GM13977 (cell line): ENCODE measurements at places on chromosomes 3 and 15.

DNA sequence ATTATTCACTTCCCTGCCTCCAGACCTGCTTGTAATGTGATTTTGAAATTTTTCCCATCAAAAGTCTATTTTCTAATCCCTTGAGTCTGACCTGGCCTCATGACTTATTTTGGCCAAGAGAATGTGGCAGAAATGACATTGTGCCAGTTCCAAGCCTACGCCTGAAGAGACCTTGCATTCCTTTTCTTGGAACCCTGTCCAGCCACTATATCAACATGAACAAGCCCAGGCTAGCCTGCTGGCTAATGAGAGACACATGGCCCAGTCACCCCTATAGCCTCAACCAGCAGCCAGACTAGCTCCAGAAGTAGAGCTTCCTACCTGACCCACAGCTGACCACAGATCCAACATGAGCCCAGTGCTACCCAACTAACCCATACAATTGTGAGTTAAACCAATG, 121.1 kb upstream of the ACP3 start:
- no peak for DNase-seq

GRCh38 chr3:170076715-170077238, 39.0 kb downstream of the GPR160 start:
- DNase-seq, result no peak

DNA sequence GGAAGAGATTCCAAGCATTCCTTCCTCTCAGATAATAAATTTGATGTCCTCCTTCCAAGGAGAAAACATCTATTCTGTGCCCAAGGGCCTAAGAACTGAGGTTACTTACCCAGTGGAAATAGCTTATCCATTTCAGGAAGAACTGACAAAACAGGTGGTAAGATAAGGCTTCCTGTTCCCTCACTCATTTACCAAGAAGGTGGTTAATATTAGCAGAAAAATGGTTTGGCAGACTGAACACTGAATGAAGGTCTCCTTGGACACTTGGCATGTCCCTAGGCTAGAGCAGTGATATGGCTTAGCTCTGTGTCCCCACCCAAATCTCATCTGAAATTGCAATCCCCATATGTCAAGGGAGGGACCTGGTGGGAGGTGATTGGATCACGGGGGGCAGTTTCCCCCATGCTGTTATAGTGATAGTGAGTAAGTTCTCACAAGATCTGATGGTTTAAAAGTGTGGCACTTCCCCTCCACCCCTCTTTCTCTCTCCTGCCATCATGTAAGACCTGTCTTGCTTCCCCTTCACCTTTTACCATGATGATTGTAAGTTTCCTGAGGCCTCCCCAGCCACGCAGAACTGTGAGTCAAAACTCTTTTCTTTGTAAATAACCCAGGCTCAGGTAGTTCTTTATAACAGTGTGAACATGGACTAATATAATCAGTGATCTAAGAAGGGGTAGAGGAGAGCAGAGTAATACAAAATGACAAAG, 127.4 kb downstream of the ST8SIA2 start:
- no peak for DNase-seq

- DNase-seq, result no peak
Measured at GRCh38 chr3:144593881-144594280, 622.3 kb downstream of the DIPK2A start.

- no peak for DNase-seq
Measured at GRCh38 chr3:73326396-73326795, 264.9 kb downstream of the EBLN2 start.

DNA sequence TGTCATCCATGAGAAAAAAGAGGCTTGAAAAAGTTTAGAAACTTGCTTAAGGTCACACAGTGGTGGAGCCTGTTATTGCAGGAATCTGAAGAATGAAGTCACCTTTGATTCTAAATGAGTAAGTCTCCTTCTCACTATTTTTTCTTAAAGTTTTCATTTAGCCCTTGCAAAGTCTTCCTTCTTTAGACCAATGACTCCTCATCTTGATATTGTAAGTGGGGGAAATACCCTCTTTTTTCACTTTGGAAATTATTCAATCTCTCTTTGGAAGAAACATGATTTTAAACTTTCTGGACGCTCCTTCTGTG, 787 bp upstream of the SLMAP start:
- DNase-seq, result peak; percentile 54

DNA sequence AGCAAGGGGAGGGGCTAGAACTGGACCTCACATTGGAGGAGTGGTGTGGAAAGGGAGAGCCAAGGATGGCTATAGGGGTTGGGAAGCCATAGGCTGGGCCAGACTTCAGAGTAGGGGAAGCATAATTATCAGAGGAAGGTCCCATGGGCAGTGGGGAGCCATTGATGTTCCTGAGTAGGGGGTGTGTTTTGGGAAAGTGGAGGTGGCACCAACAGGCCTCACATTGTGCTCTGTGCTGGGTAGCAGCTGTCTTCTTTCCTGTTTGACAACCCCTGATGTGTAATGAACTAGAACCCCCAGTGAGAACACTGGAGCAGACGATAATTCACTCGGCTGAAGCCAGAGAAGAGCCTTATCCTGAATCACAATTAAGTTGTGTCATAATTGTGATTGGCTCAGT, 41.2 kb downstream of the SLC6A11 start:
- DNase-seq, result no peak

- no peak for DNase-seq
Measured at GRCh38 chr15:65806397-65806796, 14.3 kb upstream of the DENND4A start.

DNA sequence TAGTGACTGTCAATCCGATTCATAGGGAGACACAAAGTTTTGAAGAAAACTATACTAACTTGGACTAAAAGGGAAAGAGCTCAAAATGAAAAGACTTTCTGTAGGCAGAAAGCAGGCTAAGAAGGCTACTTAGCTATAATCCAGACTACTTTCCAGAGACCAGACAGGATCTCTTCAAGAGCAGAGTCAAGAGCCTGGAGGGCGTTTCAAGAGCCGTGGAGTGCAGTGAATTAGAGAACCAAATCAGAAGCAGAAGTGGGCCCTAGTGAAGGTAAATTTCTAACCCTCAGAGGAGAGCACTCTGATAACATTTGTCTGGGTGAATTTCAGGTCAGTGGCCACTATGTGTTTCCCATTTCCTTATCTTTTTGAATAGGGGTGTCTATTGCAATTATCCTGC, 76.4 kb downstream of the CGGBP1 start:
- DNase-seq, result no peak

DNA sequence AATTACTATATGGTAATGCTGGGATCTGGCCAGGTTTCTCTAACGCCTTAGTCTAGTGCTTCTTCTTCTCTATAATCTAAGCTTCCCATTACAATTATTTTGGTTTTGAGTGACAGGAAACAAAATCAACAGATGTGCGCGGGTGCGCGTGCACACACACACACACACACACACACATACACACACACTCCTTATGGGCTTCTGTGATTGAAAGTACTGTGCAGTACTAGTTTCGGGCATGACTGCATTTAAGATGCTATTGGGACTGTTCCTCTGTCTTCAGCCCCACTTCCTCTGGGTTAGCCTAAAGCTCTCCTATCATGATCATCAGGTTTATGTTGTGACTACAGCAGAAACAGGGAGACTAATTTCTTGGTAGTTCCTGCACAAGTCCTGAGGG, 32.2 kb downstream of the EPHB1 start:
- no peak for DNase-seq

DNA sequence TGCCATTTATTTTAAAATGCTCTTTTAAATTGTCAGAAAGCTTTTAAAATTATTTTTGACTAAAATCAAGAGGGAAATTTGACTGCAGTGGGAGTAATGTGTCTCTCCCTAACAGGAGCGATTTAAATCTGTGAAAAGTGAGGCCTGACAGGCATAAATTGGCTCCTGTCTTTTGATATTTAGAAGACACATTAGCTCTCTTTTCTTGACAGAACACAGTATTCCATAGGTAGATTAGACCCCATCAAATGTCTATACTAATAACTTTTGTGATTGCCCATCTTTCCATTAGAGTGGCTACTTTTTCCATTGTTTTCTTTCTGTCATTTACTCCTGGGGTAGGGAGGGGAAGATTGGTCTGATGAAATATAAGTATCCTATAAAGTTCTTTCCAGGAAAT, 866.3 kb downstream of the ROBO1 start:
- no peak for DNase-seq

DNA sequence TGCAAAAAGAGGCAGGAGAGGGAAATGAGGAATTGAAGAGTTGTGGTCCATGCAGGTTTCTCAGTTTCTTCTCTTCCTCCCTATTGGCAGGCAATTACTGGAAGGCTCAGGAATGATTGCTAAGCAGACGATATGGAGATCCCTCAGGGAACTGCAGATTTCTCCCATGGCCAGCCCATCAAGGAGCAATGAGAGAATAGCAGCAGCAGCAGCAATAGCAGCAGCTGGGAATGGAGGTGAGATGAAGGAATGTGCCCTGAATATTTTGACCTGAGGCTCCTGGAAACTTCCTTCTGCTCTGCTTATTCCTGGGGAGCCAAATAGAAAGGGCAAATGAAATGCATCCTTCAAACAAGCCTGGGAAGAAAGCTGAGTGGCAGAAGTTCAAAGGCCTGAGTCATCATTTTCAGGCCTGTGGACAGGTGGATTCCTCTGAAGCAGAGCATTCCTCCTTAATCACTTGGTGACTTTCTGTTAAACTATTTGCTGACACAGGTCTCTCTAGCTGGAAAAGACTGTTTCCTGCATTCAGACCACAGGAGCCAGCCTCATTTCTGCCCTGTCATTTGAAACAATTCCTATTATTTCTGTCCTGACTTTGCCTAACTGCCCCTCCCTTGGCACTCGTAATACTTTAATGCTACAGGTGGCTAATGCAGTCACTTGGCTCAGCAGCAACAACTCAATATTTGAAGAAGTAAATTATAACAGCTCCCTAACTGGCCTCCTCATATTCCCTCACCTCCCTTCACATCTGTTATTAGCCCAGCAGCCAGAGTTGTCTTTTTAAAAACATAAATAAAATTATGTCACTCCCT, 146.9 kb upstream of the GADL1 start:
- no peak for DNase-seq
